ENCODE measurements at places on chromosomes 12 and 14.

DNA sequence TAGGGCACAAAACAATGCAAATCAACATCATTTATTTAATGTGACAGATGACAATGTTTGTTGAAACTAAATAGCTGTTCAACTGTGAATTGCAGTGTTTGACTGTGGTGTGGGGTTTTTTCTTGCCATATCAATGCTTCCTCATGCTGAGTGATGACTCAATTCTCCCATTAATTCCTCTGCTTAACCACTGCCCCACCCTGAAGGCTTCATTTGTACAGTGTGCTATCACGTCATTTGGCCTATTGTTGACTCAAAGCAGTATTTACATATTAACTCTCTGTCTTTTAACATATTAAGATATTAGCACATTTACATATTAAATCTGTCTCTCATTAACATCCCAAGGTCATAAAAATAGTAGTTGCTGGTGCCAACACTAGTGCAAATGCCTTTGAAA lies 164.8 kb upstream of the NRXN3 start:
- DNase-seq, result no peak

GRCh38 chr12:47165934-47166333 lies 86.2 kb upstream of the AMIGO2 start:
- DNase-seq, result no peak

DNA sequence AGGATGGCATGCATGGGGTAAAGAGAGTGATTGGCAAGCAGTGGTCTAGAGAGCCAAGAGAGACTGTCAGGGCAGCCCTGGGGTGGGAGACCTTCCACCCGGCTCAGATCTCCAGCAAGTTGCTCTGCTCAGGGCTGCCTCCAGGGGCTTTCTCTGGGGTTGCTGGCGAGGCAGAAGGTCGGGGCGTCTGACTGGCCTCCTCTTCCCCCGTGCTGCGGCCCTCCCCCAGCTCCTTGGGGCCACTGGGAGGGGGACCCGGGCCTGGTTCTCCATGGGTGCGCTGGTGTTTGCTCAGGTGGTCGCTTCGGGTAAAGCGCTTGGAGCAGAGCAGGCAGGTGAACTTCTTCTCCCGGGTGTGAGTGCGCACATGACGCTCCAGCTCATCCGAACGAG lies 6.6 kb upstream of the AAAS start:
- DNase-seq, result no peak

DNA sequence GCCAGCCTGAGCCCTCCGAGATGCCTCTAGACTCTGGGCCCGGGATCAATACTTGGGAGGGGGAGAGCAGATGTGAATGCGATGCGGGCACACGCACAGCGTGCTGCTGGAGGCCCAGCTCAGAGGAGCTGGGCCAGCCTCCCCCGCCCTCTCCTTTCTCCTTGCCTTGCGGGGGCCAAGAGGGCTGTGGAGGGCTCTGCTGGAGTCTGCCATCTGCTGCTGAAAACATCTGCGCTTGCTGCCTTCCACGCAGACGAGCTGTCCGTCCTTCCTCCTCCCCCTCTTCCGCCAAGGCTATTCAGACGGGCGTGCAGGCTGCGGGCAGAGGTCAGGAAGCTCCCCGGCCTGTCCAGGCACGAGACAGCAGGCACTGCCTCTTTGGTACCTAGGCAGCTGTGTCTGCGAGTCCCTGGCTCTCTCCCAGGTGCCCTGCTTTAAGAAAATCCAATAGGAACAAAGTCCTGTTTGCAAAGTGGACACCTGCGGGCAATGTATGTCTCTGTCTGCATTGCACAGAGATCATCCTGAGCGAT lies 75.2 kb downstream of the SPRING1 start:
- DNase-seq, result no peak

DNA sequence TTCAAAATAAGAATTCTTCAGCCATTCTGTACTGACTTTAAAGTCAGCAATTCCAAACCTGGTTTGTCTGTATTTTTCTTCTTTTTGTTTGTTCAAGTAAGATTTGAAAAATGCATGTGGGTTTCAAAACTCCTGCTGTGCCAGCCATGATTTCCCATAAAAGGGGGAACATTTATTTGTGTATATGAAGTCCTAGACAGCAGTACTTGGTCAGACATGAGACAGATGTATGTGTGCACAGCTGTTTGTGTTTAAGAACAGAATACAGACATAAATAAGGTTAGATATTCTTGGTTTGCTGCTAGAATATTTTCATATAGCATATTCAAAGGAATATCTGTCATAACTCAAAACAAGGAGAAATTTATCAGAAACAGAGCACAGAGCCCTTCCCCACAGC lies 236.0 kb downstream of the ADAMTS20 start:
- no peak for DNase-seq
